ENCODE measurements at places on chromosomes 4 and X. TPM values are rescaled to one million over a fixed set of nuclear protein-coding genes. Genes with fewer than 3 reads are reported as not detected.

The TKTL1 gene
- not detected for total RNA-seq

The PPP4R3C gene
- not detected for total RNA-seq

The TMEM271 gene
- total RNA-seq = not detected

The FDCSP gene
- not detected for total RNA-seq

The CPE gene
- 8.0 TPM for total RNA-seq

The EMD gene
- 19.0 TPM for total RNA-seq

The ERAS gene
- not detected for total RNA-seq

The SAGE1 gene
- total RNA-seq = not detected

The NLGN4X gene
- not detected for total RNA-seq

The MMGT1 gene
- 9.5 TPM for total RNA-seq

The SYNPO2 gene
- total RNA-seq = 48.1 TPM

The VCX3B gene
- not detected for total RNA-seq

The NDST4 gene
- not detected for total RNA-seq

The ANXA10 gene
- total RNA-seq = 20.5 TPM

The NXF2 gene
- not detected for total RNA-seq

The TMEM156 gene
- total RNA-seq = 2.1 TPM

The MFAP3L gene
- 4.1 TPM for total RNA-seq
